RPMI8226 (cell line): ENCODE measurements at places on chromosomes 7 and 10.

GRCh38 chr7:20474249-20474648 is 141.2 kb upstream of the ABCB5 start:
- DNase-seq = no peak

DNA sequence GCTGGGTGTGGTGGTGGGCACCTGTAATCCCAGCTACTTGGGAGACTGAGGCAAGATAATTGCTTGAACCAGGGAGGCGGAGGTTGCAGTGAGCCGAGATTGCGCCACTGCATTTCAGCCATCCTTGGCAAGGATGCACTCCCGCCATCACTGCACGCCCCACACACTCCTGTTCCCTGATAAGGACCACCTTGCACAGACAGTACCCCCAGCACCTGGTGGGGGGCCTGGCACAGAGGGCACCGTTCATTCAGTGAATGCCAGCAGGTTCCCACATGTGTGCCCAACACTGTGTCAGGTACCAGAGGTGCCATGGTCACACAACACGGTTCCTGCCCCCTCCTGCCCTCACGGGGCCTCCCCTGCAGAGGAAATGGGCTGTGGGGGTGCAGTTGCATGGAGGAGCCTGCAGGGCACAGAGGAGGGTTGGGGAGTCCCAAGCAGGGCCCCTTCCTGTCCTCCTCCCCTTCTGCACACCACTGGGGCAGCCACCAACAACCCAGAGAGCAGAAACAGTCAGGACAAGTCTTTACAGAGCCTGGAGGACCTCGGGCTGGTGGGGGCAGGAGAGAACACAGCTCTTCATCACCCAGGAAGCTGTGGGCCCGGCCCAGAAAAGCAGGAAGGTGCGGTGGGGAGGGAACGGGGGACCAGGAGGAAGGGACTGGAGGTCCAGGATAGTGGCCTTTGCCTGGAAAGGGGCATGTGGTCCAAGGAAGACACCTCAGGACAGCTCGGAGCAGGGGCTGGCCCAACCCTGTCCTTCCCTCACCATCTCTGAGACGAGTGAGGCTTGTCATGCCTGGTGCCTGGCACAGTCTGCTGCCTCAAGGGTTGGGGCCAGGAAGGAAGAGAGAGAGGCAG is 7.1 kb downstream of the CRYGN start:
- peak; percentile 40 for DNase-seq

DNA sequence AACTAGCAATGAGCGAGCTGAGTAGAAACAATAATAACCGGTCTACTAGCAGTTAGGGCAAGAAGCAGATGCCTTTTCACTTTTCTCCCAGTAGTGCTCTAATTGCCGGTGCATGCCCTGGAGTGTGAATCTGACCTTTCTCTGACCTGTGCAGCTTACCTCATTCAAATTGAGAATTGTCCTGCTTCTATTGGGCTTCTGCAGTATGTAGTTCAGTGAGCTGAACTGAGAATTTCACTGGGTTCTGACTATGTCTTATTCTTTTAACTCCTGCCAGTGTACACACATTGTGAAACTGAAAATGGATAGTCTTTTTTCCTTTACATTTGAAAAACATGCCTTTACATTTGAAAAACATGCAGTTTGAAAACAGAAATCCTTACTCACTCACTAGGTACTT is 157.9 kb upstream of the GRM3 start:
- no peak for DNase-seq

DNA sequence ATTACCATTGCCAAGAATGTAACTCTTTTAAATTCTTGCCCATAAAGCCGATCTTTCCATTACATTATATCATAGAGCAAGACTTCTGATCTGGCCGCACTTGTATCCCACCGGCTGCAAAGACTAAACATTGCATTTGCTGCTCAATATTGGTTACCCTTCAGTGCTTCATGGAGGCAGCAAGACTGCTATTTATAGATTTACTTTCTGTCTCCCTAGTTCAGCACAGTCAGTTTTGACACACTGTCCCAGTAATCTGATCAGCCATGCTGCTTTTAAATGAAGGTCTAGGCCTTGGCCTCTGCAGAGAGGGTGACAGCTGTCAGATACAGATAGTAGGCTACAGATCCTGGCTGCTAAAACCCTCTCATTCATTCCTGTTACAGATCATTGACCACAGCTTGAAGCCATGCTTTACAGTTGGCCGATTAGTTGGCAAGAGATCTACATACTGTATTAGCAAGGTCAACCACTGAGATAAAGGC is 562.6 kb upstream of the GALNT17 start:
- DNase-seq = no peak

DNA sequence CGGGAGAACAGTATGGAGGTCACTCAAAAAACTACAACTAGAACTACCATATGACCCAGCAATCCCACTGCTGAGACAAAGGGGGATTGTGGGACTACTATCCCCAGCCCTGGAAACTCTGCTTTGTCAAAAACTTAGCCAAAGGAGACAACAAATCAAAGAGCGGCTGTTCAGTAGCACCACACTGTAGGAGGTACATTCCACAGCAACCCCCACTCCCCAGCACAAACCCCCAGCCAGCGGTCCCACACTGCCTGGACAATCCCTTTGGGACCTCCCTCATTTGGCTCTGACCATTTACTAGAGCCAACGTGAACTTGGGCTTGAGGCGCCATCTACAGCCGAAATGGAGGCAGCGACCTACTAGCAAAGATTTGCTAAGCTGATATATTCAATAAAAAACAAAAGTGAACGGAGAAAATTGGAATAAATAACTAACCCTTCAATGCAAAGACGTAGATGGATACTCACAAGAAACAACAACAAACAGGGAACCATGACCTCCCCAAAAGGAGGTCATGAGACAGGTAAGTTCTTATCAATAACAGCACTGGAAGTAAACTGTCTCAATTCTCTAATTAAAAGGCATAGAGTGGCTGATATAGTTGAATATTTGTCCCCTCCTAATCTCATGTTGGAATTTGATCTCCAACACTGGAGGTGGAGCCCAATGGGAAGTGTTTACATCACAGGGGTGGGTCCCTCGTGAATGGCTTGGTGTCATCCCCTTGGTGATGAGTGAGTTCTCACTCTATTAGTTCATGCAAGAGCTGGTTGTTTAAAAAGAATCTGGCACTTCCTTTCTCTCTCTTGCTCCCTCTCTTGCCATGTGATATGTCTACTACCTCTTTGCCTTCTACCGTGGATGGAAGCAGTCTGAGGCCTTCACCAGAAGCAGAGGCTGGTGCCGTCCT is 119.0 kb upstream of the KCNMA1 start:
- DNase-seq = peak; percentile 43

GRCh38 chr10:43680035-43680434 is 31.4 kb upstream of the ZNF32 start:
- peak; percentile 14 for DNase-seq

- DNase-seq = no peak
These were observed 18.5 kb upstream of the PLEKHS1 start for GRCh38 chr10:113732966-113733365.

DNA sequence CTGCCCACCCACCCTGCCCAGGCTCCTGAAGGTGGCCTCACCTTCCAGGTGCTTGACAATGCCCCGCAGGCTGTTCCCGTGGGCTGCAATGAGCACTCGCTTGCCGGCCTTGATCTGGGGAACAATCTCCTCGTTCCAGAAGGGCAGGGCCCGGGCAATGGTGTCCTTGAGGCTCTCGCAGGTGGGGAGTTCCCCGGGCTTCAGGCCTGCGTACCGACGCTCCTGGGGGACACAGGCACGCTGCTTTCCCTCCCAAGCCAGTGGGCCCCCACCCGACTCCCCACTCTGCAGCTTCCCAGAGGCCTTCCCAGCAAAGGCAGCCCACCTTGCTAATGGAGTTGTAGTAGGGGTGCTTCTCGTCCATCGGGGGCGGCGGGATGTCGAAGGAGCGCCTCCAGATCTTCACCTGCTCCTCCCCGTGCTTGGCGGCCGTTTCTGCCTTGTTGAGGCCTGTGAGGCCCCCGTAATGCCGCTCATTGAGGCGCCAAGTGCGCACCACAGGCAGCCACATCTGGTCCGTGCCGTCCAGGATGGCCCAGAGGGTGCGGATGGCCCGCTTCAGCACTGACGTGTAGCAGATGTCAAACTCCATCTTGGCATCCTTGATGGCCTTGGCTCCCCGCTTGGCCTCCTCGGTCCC is 456 bp downstream of the PGAM2 start:
- DNase-seq = no peak

DNA sequence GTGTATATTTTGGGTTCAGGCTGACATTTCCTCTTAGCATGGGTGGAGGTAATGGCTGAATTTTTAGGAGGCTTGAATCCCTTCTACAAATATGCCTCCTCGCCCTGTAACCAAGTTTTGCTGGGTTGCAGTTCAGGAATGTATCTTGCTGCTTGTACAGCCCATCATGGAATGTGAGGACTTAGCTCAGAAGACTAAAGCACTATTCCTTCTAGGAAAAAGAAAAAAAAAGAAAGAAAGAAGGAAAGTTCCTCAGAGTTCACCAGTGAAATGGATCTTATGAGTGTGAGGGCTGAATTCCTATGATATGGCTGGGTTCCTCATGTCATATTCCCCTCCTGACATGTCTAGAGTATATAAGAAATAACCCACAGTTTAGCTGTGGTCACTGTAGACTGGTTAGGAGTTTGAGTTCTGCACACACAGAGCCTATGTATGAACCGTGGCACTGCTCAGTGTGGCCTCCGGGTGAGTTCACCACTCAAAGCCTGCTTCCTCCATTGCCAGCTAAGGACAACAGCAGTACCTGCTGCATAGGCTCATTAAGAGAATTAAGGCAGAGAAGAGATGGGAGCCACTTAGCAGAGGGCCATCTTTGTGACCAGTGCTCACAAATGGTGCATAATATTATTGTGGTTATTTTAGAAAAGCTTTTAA is 114.0 kb downstream of the TACC2 start:
- no peak for DNase-seq

- DNase-seq = peak; percentile 37
These were observed 102.3 kb upstream of the PPIF start for GRCh38 chr10:79244841-79245504.

DNA sequence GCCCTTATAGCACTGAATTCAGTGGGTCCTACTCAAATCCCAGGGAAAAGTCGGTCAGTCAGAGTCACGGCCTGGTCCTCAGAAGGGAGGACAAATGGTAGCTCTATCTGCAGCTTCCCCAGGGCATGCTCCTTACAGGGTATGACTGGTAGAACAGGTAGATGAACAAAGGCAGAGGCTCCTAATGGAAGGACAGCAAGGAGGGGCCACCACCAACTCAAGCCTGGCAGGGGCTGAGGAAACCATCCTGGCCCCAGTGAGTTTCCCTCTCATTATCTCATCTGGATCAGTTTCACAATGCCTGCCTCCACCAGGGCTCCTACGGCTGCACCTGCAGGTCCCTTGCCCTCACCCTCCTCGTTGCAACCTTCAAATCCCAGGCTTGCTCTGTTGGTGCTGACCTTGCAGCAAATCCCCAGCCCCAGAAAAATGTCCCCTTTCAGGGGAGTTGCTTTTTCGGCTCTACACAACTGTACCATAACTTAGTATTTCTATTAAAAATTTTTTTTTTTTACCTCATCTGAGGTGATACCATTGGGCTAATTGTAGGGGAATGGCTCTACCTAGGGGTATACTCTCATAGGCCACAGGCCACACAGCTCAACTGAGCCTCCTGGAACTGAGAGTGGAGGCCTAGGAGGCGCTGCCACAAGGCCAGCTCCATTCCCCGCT is 2.4 kb upstream of the MYO1G start:
- peak; percentile 90 for DNase-seq

DNA sequence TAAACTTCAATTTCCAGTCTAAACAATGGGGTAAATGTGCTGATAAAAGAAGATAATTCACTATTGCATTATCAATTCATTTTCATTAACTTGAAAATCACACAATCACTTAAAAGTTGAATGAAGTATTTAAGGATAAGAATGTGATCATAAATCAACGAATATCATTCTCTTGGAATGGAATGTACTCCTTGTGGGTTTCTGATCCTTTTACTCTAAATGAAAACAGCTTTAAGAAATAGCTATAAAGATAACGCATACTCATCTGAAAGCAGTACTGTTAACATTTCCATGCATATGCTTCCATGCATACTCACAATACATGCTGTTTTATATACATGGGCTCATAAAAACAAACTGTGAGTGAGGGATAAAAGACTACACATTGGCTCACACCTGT is 108.8 kb downstream of the ATE1 start:
- no peak for DNase-seq

DNA sequence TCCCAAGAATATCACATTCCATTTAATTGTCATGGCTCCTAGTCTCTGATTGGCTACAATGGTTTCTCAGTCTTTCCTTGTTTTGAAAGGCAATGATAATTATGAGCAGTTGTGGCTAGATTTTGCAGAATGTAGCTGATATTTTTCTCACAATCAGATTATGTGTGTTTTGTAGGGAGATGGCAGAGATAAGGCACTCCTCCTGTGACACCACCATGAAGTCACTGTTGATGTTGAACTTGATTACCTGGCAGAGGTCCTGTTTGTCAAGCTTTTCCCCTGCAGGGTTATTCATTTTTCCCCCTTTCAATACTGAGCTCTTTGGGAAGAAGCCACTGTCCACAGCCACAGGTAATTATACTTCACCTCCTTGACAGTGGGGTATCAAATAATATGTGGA is 602.9 kb upstream of the PFKP start:
- no peak for DNase-seq

- DNase-seq = no peak
These were observed 99.1 kb downstream of the OSBPL3 start for GRCh38 chr7:24880886-24881285.

- no peak for DNase-seq
These were observed 35.8 kb downstream of the VCL start for GRCh38 chr10:74033702-74034101.

- no peak for DNase-seq
These were observed 29.5 kb upstream of the DNAAF5 start for GRCh38 chr7:696812-697551.

GRCh38 chr10:306007-306674 is 170.9 kb downstream of the ZMYND11 start:
- DNase-seq = no peak

DNA sequence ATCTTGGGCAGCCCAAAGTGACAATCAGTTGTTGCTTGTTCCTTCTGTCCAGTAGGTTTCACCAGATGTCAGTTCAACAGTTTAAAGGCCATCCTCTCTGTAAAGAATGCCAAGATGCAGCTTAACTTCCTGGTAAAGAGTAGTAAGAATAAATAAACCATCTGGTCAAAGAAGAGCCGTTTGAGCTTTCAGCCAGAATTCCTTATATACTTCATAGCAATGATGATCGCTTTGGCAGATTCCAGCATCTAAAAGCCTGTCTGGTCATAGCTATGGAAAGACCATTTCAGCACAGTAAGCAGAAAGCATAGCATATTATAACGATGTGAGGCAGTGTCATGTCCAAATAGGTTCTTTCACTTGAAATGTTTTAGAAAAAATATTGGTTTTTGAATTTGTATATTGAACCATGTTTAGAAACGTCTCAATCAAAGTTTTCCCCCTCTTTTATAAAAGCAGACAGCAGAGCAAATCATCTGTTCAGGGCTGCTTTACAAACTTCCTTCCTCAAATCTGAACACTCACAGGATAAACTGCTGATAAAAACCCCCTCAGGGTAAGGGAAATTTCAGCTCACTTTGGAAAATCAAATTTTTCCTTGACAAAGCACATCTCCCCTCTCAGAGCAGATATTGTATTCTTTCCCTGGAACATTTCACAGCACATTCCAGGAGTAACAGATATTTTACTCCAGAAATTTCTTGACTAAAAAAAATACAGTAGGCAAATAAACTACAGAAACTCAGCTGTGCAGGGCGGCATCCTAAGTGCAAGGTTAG is 184.1 kb downstream of the NOC3L start:
- DNase-seq = no peak

- DNase-seq = no peak
These were observed 179.2 kb upstream of the CDCA7L start for GRCh38 chr7:22124941-22125340.
